NCI-H2081 (cell line): ENCODE measurements at places on chromosomes 16 and 17.

GRCh38 chr17:1089915-1090314 is 89.9 kb downstream of the ABR start:
- DNase-seq: no peak

GRCh38 chr17:6070913-6071511 is 833 bp downstream of the WSCD1 start:
- DNase-seq: peak; percentile 16

GRCh38 chr16:85614338-85615013 is 1.4 kb downstream of the GSE1 start:
- no peak for DNase-seq

DNA sequence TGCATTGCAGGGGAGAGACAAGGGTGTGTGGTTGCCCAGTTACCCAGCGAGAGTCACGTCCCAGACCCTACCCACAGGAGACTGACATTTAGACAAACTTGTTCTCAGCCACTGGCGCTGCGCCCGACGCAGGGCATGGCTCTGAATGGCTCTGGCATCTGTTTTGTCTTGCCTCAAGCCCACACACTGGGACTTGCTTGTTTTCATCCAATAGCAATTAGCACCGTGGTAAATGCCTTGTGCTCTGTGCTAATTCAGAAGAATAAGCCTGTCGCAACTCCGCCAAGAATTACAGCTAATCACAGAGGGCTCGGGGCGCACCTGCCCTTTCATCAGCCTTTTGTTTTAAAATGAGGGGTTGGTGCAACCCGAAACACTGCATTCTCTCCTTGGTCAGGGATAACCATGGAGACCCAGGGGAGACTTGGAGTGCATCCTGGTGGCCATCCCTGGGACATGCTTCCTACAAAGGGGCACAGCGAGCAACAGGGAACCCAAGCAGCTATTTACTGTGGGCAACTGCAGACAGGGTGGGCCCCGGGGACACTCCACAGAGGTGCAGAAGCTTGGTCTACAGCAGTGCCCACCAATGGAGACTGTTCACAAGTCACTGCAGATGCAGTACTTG is 220.6 kb upstream of the ZFHX3 start:
- peak; percentile 72 for DNase-seq

GRCh38 chr16:27311448-27311830 is 2.3 kb upstream of the IL4R start:
- no peak for DNase-seq

DNA sequence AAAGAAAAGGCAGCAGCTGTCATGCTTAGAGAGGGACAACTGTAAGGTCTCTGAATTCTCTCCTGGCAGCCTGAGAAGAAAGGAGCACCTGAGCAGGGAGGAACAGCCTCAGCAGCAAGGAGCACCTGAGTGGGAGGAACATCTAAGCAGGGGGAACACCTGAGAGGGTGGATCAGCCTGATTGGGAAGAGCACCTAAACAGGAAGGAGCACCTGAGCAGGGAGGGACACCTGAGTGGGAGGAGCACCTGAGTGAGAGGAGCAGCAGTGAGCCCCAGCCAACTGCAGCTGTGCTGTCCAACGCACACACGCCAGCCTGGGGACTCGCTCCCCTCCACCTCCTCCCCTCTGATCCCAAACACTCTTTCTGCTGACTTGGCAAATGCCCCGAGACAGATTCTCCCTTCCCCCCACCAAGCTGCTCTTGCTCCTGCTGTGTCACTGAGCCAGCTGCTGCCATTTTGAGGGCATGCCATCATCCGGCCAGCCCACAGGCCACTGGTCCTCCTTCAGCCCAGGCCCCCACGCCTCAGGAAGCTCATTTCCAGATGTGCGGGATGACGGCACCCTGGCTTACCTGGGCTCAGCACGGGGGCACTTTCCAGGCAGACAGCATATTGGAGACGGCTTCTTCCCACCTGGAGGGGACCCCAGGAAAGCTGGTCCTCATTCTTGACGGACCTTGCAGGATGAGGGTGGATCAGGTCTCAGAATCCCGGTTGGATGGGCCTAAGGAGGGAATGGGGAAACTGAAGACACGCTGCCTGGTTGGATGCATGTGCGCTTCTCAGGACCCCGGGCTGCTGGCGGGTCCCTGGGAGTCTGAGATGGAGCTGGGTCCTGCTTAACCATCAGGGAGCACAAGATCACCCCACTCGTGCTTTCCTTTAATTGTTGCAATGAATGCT is 57.7 kb upstream of the RBFOX3 start:
- DNase-seq: no peak

- no peak for DNase-seq
Observed at GRCh38 chr17:80386341-80386740, 28.6 kb upstream of the ENDOV start.

DNA sequence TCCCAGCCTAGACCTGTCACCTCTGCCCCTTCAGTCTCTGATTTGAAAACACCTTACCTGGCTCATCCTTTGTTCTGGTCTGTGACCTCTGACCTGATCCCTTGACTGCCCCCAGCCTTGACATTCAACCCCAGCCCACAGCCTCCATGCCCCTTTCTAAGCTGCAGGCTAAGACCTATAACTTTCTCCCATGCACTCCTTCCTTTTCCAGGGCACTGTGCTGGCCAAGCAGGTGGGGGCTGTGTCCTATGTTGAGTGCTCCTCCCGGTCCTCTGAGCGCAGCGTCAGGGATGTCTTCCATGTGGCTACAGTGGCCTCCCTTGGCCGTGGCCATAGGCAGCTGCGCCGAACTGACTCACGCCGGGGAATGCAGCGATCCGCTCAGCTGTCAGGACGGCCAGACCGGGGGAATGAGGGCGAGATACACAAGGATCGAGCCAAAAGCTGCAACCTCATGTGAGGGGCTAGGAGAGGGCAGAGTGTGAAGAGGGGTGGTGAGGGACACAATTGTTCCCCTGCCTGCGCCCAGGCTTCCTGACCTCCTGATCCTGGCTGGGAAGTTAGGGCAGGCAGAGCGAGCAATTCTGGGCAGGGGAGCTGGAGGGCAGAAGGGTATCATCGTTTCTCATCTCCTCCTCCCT is 3.3 kb downstream of the RND2 start:
- DNase-seq: no peak

- DNase-seq: no peak
Observed at GRCh38 chr16:8867932-8868415, 832 bp downstream of the CARHSP1 start.

- DNase-seq: no peak
Observed at GRCh38 chr16:84324434-84325262, 30.0 kb downstream of the WFDC1 start.

DNA sequence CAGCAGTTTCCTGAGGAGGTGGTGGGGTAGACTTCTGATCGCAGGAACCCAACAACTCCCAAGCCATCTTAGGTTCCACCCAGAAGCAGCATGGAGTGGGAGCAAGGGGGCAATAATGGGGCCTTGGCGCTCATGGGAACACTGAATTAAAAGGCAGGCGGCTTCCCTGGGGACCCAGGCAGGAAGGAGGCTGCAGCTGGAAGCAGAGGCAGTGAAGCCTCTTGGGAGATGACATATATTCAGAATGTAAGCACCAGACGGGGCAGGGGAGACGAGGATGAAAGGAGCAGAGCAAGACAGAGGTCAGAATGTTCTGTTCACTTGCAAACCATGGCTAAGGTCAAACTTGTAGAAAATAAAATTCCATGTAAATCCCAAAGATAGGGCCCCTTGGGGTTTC is 2.9 kb downstream of the HIGD1B start:
- no peak for DNase-seq

DNA sequence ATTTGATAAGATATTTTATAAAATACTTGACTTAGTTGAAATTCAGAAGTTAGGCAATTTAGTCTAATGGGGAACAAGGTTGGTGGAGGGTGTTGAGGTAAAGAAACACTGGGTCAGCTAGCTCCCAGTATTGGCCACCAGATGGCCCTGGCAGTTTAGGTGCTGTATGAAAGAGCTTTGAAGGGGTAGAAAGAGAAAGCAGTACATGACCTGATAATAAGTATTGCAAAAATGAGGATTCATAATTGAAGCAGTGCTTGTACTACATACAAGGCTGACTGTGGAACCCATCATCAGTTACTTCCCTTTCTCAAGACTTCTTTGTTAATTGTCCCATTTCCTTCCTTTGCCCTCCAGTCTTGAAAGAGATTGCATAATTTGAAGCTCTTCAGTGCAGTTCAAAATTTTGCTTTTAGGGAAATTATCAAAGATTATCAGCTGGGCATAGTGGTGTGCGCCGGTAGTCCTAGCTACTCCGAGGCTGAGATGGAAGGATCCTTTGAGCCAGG is 29.4 kb downstream of the TANC2 start:
- peak; percentile 21 for DNase-seq

- DNase-seq: no peak
Observed at GRCh38 chr16:23757937-23758619, 3.3 kb downstream of the CHP2 start.
